ENCODE measurements at places on chromosomes 3 and 15.

GRCh38 chr3:30989276-30990030 is 95.0 kb upstream of the GADL1 start:
- no peak for DNase-seq

- no peak for DNase-seq
These were observed 41.9 kb downstream of the PLCH1 start for GRCh38 chr3:155702745-155703591.

GRCh38 chr15:67564021-67564967 is 21.8 kb downstream of the MAP2K5 start:
- no peak for DNase-seq

GRCh38 chr3:67808906-67809305 is 154.5 kb upstream of the SUCLG2 start:
- no peak for DNase-seq

- peak; percentile 40 for DNase-seq
These were observed 4.1 kb upstream of the GCSAM start for GRCh38 chr3:112136959-112137693.

DNA sequence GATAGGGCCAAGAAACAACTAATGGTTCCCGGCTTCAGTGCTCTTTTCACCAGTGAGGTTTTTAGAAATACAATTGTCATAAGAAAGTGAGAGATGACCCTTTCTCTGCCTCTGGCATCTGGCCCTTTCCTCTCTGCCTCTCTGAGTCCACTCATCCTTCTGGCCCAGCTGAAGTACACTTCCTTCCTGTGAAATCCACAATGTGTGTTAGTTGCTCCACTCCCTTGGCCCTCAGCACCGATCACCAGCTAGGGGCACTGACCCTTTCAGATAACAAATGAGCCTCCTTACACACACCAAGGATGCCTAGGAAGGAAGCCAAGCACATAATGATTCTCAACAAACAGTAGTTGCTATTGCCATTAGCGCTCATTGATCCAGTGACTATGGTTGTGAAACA is 2.9 kb upstream of the CAV3 start:
- DNase-seq: no peak

- peak; percentile 19 for DNase-seq
These were observed 56.9 kb downstream of the LRCH3 start for GRCh38 chr3:197847866-197848401.

GRCh38 chr3:149772861-149773260 is 19.5 kb downstream of the ANKUB1 start:
- no peak for DNase-seq

GRCh38 chr3:143122089-143122430 is 2.5 kb downstream of the CHST2 start:
- no peak for DNase-seq

DNA sequence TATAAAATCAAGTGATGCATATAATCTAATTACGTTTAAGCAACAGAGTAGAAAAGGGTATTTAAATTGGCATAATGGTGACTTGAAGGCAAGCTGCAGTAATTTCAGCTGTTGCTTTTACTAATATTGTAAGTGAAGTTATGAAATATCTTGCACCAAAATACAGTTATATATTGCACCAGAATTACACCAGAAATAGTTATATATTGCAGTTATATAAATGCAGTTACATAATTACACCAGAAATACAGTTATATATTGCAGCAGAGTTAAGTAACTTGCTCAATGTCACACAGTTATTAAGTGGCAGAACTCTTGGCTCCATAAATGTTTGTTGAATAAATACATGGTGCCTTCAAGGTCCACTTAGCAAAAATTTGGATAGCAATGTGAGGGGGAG is 51.4 kb downstream of the PCOLCE2 start:
- no peak for DNase-seq

DNA sequence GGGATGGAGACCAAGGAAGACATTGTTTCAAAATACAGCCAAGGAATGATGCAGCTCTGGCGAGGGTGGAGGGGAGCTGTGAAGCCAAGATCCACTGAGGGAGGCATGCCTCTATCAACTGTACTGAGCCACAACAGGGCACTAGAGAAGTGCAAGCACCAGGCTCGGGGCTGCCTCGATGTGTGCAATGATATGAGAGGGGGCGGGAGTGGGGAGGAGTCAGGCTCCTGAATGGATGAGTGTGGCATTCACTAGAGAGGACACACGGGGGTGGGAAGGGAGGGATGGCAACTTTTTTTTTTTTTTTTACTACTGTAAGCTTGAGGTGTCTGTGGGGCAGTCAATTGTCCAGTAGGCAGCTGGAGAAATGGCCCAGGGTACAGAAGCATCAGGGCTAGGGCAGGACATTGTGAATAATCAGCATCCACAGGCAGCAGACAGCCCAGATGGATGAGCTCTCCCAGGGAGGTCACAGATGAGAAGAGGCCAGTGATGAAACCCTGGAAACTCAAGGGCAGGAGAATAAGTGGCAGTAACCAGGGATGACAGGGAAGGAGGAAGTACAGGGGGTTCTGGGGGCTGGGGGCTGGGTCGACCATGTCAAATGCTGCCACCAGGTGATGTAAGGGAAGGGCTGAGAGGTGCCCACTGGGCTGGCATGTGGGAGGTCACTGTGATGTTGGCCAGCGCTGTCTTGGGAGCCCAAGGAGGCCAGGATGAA is 5.9 kb downstream of the STOML1 start:
- DNase-seq: no peak

DNA sequence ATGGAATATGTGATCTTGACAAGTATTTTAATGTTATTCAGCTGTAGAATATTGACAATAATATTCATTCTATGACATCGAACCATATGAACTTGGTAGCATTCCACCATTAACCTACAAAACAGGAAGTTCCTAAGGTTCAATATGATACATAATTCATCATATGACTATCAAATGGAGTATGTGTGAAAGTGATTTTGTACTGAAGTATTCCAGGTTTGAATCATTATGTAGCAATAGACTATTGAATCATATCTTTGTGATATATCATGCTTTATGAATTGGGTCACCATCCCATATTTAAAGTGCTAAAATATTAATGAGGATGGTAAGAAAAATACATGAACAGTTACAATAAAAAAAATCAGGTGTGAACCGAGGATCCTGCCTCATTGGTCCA is 95.1 kb downstream of the TP63 start:
- DNase-seq: no peak

- DNase-seq: no peak
These were observed 24.5 kb downstream of the NIPA1 start for GRCh38 chr15:22810853-22811338.

DNA sequence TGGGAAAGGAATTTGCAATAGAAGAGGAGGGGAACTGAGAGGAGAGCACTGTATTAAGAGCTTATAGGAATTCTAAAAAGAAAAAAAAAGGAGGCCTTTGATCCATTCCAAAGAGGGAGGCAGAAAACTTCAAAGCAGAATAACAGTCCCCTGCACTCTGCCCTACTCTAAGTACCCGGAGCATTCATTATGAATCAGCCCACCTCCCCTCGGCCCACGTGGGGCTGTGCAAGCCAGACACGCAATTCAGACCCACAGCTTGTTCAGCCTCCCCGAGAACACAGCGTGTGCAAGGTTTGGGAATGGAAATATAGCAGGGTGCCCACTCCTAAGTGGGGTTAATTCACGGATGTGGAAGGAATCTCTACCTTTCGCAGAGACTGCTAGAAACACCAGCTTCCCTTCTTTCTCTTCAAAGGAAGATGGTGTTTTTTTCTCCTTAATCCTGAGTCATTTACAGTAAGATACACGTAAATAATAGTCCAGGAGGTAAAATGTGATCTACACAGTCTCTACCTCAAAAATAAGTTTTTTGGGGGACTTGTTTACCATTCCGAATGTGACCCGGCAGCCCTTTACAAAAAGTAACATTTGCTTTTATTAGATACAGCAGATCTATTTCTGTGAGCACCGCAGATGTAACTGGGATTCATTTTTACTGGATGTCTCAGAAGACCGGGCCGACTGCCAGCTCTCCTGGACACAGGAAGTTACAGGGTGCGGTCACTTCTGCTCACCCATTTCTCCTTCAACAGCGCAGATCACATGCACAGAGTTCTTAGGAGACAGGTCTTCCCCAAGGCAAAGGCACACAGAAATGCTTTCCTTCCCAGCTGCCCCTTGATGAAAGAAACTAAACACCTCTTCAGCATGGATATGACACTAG is 768.5 kb upstream of the CFAP20DC start:
- DNase-seq: no peak

GRCh38 chr15:80820092-80820491 is 40.9 kb downstream of the CEMIP start:
- DNase-seq: no peak

DNA sequence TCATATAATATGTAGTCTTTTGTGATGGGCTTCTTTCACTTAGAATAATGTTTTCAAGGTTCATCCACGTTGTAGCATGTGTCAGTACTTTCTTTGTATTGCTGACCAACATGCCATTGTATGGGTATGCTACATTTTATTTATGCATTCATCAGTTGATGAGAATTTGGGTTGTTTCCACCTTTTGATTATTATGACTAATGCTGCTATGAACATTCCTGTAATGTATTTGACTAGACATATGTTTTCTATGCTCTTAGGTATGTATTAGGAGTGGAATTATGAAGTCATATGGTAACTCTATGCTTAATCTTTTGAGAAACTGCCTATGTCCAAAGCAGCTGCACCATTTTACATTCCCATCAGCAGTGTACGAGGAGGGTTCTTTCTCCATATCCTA is 3.2 kb upstream of the PODXL2 start:
- no peak for DNase-seq

DNA sequence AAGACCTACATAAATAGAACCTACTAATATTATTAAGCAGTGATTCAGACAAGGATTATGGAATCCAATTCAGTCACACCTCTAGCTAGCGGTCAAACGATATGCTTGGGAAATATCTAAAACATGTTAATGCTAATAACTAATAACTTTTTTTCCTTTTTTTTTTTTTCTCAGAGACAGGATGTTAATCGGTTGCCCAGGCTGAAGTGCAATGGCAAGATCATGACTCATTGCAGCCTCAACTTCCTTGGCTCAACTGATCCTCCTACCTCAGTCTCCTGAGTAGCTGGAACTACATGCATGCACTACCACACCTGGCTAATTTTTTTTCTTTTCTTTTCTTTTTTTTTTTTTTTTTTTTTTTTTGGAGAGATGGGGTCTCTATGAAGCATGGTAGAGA is 124.1 kb downstream of the NR2E3 start:
- no peak for DNase-seq

- DNase-seq: no peak
These were observed 21.3 kb downstream of the GPR15 start for GRCh38 chr3:98553021-98553563.

DNA sequence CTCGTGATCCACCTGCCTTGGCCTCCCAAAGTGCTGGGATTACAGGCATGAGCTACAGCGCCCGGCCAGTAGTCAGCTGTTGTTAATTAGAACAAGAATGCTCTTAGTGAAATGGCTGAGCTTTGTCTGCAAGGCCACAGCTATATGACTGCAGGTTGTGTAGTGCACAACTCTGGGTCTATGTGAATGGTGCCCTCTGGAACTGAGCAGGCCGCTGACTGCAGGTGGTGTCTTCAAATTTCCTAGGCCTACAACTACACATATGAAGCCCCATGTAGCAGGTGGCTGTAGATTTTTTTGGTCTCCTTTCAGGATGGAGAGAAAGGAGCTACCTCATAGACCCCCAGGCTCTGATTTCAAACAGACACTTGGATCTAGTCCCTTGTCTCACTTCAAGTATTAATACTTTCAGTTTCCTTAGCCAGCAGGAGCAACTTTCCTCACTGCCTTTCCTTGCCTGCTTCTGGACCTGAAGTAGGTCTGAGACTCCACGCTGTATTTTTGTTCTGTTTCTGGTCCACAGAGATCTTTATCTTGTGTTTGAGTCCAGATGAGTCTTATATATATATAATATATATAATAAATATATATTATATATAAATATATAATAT is 86.9 kb downstream of the C3orf80 start:
- DNase-seq: no peak

DNA sequence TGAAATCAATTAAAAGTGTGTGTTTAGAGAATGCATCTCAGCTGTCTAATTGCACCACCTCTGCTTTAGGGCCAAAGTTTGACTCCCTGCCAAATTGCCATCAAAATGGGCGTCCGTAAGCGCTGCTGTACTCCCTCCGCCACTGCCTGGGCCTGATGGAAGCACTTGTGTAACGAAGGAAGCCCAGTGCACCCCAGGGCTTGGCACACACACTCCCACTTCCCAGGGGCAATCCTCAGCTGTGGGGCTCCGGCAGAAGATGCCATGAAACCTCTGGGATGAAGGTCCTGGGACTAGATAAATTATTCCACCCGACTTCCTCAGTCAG is 137.8 kb downstream of the RORA start:
- DNase-seq: no peak

- DNase-seq: no peak
These were observed 21.7 kb downstream of the KIF7 start for GRCh38 chr15:89633585-89633984.

DNA sequence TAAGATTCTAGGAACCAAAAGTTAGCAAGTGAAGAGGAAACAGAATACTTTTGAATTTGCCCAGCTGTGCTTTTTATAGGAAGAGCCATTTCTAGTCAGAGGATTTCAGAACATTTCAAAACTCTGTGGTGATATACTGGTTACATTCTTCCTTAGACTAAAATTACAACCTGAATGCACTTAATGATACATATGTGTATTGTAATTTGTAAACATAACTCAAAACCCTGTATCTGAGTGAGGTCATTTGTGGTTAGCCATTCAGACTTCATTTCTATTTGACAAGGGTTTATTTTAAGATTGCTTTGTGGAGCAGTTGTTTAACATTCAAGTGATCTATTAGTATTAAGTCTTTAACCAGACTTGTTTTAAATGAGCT is 59.4 kb upstream of the TRIM71 start:
- no peak for DNase-seq

- DNase-seq: no peak
These were observed 1.6 kb downstream of the RARB start for GRCh38 chr3:25429361-25430286.

- DNase-seq: no peak
These were observed 139.5 kb downstream of the ADAMTS9 start for GRCh38 chr3:64548200-64548889.

GRCh38 chr15:101376615-101377395 is 81.8 kb upstream of the SNRPA1 start:
- DNase-seq: no peak

DNA sequence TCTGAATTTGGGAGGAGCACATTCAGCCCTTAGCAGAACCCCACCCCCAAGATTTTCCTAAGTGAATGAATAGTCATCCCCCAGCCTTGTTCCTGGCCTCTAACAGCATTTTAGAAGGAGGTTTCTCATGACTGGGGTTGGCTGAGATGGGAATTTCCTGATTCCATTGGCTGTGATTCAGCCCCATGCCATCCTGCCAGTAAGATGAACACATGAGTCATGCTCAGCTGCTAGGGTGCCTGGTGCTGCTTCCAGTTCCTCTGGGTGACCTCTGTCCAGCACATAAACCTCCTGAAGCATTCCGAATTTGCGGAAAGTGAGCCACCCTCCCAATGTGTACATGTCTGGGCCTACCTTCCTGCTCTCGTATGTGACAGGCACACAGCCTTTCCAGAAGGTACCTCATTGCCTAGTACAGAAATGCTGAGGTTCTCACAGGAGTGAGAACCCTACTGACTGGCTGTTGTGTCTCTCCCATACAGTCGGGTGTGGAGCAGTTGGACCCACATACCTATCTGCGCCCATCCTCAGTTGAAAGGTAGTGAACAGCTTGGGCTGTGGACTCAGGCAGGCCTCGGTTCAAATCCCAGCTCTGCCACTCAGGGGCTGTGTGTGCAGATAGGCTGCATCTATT is 91.7 kb downstream of the APBA2 start:
- no peak for DNase-seq

GRCh38 chr3:46946856-46947545 is 29.5 kb downstream of the CCDC12 start:
- peak; percentile 63 for DNase-seq
